ENCODE measurements at places on chromosomes 5 and 9.
A peak's percentile ranks its signal among the peaks of the same experiment; 100 is the strongest.

DNA sequence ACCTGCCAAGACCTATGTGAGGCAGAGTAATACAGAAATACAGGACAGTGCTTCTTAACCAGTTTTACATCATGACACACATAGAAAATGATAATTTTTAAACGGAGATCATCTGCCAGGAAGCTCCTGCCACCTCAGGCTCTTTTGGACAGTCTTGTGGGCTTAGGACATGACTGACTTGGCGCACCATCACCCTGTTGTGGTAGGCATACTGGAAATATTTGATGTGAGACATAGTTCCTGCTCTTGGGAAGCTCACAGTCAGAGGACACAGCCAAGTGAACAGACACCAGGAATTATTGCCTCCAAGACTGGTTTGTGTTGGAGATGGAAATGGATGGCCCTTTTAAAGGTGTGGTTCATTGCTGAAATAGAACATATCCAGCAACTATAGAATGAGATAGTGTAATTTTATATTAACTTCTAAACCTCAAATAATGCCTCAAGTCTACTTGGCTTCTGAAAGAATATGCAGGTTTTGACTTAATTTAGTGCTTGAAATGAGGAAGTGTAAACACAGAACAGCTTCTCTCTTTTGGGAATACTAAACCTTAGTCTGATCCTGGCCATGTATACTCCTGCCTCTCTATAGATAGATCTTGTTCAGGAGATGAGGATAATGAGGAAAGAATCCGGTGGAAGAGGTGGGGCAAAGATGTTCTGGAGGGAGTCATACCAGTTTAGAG, 19.7 kb downstream of the CPEB4 start:
- no peak for DNase-seq

- DNase-seq: no peak
Observed at GRCh38 chr5:176714067-176714466, 66.8 kb downstream of the TSPAN17 start.

- DNase-seq: no peak
Observed at GRCh38 chr5:142749321-142749720, 20.9 kb upstream of the ARHGAP26 start.

GRCh38 chr9:113875459-113876150, 504 bp upstream of the ZNF618 start:
- DNase-seq: no peak

GRCh38 chr5:109996246-109996645, 306.5 kb downstream of the MAN2A1 start:
- DNase-seq: no peak

- no peak for DNase-seq
Observed at GRCh38 chr9:123478160-123478559, 122.2 kb downstream of the CRB2 start.

- peak; percentile 95 for DNase-seq
Observed at GRCh38 chr5:174082286-174082685, 36.8 kb downstream of the NSG2 start.

DNA sequence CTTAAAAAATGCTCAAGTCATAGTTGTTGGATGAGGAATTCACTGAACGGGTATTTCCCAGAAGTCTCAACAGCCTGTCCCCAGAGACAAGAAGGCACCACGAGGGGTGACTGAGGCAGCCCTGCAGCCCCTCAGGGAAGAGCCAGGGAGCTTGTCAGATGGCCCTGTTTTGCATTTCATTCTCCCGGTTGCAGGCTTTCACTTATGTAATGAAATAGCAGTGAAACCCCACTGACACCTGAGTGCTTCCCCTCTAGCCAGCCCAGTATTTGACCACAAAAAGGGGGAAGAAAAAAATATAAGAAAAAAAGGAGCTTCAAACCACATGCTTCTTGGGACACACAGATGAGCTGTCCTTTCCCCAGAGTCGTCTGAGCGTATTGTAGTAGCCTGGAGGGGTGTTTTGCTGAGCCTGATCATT, 75.3 kb upstream of the IL12B start:
- DNase-seq: no peak

- no peak for DNase-seq
Observed at GRCh38 chr9:37801959-37802711, 1.5 kb downstream of the DCAF10 start.

DNA sequence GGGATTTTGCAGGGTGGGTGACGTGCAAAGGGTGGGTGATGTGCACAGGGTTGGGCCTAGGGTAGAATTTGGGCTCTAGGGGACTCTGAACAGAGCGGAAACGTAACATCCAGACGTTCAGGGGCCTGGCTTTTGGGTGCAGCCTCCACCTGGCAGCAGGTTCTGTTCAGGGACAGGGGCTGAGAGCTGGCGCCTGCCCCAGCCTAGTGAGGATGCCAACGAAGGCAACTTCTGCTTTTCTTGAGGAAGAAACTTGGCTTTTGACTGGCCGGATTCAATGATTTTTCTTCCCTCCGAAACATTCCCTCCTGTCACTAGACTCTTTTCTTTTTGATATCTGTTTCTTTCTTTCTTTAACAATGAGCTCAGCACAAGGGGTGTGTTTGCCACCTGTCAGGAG, 38.6 kb upstream of the SLC6A19 start:
- no peak for DNase-seq

GRCh38 chr9:72551306-72551705, 29.9 kb downstream of the TMC1 start:
- DNase-seq: no peak

GRCh38 chr5:75340714-75341478, 3.9 kb downstream of the HMGCR start:
- DNase-seq: no peak

DNA sequence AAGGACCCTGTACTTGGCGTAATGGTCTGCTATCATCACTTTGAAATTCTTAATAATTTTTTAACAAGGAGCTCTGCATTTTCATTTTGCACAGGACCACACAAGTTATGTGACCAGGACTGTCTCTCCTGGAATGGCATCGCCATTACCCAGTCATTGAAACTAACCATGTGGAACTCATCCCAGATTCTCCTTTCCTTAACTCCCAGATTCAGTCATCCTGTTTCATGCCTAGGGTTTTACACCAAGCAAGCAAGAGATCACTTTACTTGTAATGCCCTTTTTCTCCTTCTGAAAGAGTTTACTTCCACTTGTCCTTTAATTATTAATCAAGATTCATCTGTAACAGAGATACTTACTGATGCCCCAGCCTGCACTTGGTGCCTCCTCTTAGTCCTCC, 12.0 kb downstream of the FRMD3 start:
- DNase-seq: no peak

GRCh38 chr9:35114113-35114839, 1.4 kb downstream of the ATOSB start:
- peak; percentile 63 for DNase-seq

- DNase-seq: no peak
Observed at GRCh38 chr9:129958796-129959195, 84.2 kb downstream of the FNBP1 start.

GRCh38 chr9:79685577-79685976, 113.8 kb downstream of the TLE4 start:
- no peak for DNase-seq

DNA sequence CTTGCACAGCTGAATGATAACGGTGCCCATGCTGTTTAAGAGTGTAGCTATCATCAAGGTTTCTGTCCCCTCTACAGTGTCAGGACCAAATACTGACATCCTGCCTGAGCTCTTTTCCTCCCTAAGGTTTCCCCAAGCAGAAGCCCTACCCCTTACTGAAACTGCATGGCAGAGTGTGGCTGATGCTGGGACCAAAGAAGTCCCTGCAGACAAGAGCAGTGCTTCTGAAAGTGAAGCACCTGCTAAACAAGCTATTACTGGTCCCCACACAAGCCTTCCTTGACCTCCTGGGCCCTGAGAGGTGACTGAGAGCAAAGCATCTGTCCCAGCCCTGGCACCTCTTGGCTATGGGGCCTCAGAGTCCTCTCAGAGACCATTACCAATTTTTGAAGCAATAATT, 56.1 kb downstream of the CFAP90 start:
- DNase-seq: no peak

GRCh38 chr9:134065612-134066419, 2.0 kb downstream of the BRD3 start:
- DNase-seq: no peak

GRCh38 chr5:66621146-66621545, 25.0 kb downstream of the MAST4 start:
- no peak for DNase-seq

DNA sequence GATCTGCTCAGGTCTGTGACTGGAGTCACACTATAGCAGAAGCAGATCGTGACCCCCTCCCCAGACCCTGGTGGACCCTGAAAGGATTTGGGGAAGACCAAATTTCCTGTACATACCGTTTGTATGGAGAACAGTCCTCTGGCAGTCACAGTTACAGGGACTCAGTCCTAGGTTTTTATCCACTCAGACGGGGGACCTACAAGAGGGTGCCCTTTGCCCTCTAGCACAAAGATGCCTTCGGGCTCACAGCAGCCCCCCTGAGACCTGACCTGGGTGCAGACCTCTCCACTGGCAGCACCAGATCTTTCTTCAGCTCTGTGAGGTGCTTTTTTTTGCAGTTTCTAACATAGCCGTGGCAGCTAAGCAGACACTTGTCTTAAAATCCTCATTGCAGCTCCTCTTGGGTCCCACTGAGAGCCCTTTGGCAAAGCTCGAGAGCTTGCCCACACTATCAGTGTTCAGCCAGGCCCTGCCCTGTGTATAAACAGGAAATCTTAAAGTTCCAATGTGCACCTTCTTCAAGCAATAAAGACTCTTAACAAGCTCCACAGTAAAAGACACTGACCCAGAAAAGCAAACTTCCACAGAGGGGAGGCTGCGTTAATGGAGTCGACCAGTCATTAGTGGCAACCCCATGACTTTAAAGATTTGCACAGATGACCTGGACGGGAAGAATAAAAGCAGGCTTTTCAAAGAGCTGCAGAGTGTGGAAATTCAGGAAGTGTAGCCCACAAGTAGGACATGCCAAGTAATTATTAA, 71.8 kb upstream of the LHFPL2 start:
- DNase-seq: peak; percentile 46

DNA sequence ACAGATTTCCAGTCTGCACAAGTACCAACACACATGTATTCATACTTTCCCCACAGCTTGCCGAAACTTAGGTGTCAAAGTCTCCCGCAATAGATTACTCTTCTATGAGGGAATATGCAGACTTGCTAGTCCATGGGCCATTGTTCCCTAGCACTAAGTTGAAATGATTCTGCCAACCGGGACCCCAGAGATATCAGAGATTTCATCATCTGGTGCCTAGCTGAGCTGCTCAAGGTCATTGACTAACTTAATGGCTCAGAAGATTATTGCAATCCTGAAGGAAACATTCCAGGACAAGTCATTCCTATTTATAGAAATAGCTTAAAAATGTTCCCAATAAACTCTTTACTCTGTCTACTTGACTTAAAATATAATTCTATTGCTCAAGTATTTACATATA, 202.6 kb downstream of the PIK3R1 start:
- no peak for DNase-seq

DNA sequence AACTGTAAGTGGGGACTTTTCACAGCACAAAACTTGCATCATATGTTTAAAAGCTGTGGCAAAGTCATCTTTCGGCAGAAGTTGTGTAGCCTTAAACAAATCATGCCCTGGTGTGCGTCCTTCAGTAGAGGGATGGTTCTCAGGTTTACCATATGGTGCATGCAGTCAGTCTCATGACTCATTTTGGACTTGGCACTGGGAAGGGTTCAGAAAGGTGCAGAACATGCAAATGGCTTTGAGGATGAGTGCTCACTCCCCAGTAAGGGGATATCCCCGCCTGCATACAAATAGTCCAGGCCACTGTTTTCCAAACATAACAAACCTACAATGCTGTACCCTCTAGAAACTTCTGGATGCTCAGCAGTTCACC, 260.3 kb downstream of the NDUFS4 start:
- DNase-seq: no peak

DNA sequence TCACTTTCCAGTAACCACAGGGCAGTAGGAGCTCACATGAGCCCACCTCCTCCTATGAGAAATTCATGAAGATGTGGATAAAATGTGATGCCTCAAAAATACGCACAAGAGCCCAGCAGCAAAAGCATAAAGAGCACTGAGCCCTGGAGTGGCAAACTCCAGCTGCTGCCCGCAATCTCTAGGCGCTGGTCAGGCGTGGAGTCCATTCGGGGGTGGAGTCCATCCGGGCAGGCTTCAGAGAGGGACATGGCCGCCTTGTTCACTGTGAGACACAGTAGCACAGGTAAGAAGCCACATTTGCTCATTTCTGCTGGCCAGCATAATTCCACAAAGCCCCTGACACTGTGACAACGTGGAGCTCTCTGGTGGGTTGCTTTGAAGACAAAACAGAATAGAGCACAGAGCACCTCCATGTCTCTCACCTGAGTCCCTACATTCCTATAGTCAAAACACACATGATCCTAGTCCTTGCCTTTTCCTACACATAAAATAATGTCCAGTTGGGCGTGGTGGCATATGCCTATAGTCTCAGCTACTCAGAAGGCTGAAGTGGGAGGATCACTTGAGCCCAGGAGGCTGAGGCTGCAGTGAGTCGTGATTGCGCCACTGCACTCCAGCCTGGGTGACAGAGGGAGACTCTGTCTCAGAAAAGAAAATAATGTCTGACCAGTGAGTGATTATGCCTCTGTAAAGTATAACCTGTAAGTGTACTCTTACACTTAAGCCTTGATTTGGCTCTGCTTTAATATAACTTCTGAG, 365.2 kb downstream of the GADD45G start:
- no peak for DNase-seq

DNA sequence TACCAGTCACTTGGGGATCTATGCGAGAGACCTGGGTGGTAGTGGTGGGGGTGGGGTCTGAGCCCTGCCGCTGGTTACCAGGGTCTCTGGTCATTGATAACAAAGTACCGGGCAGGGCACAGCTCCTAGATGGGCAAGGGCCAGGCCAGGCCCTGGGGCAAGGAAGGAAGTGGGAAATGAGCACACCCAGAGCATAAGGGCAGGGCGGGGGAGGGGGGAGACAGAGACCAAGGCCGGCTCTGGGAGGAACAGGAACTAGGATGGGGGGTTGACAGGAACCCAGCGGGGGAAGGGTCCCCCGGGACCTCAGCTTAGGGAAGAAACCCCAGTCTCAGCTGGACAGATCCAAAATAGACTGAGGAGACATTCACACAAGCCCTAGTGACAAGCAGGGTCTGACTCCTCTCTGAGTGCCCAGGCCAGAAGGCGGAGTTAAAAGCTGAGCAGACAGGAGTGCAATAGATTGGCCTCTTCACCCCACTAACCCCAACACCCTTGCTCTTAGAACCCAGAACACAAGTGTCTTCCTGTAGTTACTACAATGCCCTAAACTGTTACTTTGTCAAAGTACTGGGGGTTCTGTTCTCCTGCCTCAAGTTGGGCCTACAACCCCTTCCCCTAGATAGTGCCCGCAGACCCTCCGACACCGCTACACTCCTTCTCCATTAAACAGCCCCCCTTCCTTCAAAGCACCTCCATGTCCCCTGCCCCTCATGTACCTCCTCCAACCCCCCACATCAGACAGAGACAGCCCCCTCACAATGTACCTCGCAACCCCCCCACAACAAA, 628 bp downstream of the ATOSB start:
- DNase-seq: no peak

All from NCI-H510A treated with DMSO at 0.1 percent for 48 hours (cell line).